ENCODE measurements at places on chromosomes 6 and 20.

DNA sequence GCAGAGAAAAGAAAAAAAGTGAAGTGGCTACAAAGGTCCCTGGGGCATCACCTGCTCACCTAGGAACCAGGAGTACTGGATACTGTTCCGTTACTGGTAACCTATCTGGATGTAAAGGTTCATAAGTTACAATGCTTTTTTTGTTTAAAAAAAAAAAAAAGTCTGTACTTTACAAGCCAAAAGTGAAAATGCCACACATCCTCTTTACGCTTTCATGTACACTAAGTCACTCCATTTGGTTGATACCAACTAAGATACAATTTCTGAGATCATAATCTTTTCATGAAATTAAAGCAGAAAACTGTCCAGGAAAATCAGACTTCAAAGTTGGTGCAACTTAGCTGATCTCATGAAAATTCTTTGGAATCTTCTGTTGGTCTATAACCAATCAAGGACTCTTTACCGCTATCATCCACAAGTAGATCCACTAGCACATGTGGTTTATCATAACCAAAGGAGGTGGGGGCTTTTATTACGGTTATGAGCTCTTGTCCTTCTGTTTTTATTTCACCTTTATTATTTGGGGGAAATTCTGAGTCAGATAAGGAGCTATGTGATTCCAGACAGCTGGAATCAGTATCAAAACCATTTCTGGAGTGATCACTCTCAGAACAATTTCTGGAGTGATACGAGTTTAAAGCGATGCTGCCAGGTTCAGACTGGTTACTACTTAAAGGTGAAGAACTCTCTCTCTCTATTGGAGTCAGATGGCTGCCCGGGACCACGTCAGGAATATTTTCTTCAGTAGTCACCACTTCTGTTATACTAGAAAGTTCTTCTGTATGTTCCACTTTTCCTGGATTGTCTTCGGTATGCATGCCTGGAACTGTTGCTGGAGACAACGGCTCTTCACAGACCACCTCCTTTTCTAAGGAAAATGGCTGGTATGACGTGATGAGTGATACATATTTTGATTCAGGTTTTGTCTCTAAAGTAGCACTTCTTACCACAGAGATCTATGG, 21.2 kb downstream of the IFNGR1 start:
- no peak for DNase-seq

GRCh38 chr20:48717095-48717672, 110.6 kb downstream of the PREX1 start:
- no peak for DNase-seq

DNA sequence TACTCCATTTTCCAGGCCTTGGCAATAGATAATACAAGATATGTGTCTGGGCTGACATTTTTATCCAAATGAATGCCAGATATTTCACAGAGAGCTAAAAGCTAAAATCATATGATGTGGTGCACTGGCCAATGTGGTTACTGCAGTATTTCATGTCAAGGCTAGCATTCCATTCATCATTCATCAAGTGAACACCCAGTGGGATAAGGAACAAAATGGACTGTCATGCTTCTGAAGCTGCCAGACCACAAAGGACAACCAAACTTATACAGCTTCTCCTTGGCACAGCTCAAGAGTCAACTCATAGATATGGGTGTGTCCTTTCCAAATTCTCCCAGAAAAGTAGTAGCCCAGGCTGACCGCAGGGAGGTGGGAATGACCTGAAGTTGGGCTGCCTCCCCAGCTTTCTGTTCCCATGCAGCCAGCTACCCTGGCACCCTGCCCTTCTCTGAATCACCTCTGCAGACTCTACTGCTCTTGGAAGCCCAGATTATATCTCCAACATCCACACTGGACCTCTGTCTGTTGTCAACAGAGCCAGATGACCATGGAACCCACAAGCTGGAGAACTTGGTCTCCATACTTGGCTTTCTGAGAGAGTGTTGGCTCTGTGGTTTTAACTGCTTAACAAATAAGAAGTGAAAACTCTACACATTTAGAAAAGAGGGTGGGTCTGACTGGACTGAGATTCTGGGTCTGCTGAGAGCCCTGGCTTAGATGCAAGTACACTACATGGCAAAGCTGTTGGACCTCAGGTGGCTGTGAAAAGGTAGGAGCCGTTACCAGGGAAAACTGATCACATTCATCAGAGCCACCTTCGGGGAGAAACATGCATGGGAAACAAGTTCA, 122.8 kb downstream of the ALDH8A1 start:
- DNase-seq = no peak

DNA sequence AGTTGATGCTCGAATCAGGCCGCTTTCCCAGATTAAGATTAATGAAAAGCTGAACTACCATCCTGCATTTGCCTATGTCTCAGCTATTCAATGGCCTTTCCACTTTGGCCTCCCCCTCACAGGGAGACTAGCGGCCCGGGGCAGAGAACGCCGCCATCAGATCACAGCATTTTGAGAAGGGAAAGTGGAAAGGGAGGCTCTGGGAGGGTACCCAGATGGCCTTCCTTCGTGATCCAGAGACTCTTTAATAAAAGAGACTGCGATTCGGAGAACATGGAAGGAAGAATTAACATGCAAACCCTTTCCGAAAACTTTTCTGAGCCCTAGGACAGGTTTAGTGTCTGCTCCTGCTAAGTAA, 533 bp downstream of the MRPS18A start:
- DNase-seq = no peak

GRCh38 chr20:4135385-4136077, 120.2 kb upstream of the RNF24 start:
- DNase-seq = no peak

Measured in CD4-positive, alpha-beta T cell (primary cell).